ENCODE measurements at places on chromosomes 1 and 21.
A peak's percentile ranks its signal among the peaks of the same experiment; 100 is the strongest.

- H3K27me3 ChIP-seq = no peaks in the 10 kb centered on the region
- H3K4me3 ChIP-seq = no peak overlapping the region
- H3K4me1 ChIP-seq = no peaks in the 10 kb centered on the region
- DNase-seq = no peak
- H3K36me3 ChIP-seq = no peaks in the 10 kb centered on the region
- no peak overlapping the region for H3K27ac ChIP-seq
Observed at GRCh38 chr1:58996341-58997059, 212.7 kb upstream of the JUN start.

GRCh38 chr1:223328566-223328965, 35.4 kb downstream of the SUSD4 start:
- no peaks in the 10 kb centered on the region for H3K36me3 ChIP-seq
- no peak overlapping the region for H3K4me3 ChIP-seq
- no peak overlapping the region for H3K27ac ChIP-seq
- no peak for DNase-seq

- no peak for DNase-seq
- H3K4me3 ChIP-seq = no peak overlapping the region
- H3K27me3 ChIP-seq = no peaks in the 10 kb centered on the region
- H3K27ac ChIP-seq = no peak overlapping the region
- H3K36me3 ChIP-seq = no peaks in the 10 kb centered on the region
Observed at GRCh38 chr1:31980835-31981455, 32.7 kb upstream of the KHDRBS1 start.

- no peak overlapping the region for H3K27ac ChIP-seq
- H3K36me3 ChIP-seq = no peaks in the 10 kb centered on the region
- no peaks in the 10 kb centered on the region for H3K27me3 ChIP-seq
- no peak overlapping the region for H3K4me3 ChIP-seq
- no peaks in the 10 kb centered on the region for H3K4me1 ChIP-seq
- DNase-seq = no peak
Observed at GRCh38 chr1:81197591-81197990, 603.1 kb upstream of the ADGRL2 start.

GRCh38 chr1:89673251-89673650, 40.3 kb downstream of the LRRC8C start:
- no peaks in the 10 kb centered on the region for H3K4me1 ChIP-seq
- H3K36me3 ChIP-seq = no peaks in the 10 kb centered on the region
- H3K27ac ChIP-seq = no peak overlapping the region
- no peaks in the 10 kb centered on the region for H3K27me3 ChIP-seq
- no peak overlapping the region for H3K4me3 ChIP-seq
- no peak for DNase-seq

- H3K36me3 ChIP-seq = no peaks in the 10 kb centered on the region
- no peaks in the 10 kb centered on the region for H3K27me3 ChIP-seq
- H3K27ac ChIP-seq = peak overlapping the region; percentile 9
- H3K4me1 ChIP-seq = peaks cover 5% of the 10 kb centered on the region
- peak overlapping the region; percentile 97 for H3K4me3 ChIP-seq
Observed at GRCh38 chr1:86913399-86913895, 479 bp downstream of the SELENOF start.

DNA sequence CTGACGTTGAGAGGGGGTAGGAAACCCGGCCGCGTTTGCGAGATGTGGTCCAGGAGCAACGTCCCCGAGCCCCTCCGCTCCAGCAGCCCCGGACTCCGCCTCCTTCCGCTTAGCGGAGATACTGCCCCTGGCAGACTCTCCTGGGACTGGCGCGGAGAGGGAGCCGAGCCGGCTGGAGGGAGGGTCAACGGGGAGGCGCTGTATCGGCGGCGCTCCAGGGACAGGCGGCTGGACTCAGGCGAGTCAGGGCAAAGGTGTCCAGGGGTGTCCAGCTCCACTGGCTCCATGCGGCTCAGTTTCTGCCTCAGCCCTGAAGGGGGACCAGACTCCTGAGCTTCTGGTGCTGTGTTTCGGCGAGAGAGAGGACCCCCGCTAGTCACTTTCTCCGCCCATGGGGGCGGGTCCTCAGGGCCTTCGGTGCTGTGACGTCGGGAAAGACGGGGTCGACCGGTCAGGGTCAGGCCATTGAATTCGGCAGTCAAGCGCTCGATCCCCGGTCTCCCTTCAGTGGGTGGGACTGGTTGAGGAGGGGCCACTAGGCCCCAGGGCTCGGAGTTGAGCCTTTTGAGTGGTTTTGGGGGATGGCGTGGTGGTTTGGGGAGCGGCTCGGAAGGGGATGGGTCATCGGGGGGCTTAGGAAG, 2.8 kb upstream of the LIX1L start:
- H3K36me3 ChIP-seq = no peaks in the 10 kb centered on the region
- H3K4me1 ChIP-seq = peaks cover 20% of the 10 kb centered on the region
- peaks cover 8% of the 10 kb centered on the region for H3K27me3 ChIP-seq

DNA sequence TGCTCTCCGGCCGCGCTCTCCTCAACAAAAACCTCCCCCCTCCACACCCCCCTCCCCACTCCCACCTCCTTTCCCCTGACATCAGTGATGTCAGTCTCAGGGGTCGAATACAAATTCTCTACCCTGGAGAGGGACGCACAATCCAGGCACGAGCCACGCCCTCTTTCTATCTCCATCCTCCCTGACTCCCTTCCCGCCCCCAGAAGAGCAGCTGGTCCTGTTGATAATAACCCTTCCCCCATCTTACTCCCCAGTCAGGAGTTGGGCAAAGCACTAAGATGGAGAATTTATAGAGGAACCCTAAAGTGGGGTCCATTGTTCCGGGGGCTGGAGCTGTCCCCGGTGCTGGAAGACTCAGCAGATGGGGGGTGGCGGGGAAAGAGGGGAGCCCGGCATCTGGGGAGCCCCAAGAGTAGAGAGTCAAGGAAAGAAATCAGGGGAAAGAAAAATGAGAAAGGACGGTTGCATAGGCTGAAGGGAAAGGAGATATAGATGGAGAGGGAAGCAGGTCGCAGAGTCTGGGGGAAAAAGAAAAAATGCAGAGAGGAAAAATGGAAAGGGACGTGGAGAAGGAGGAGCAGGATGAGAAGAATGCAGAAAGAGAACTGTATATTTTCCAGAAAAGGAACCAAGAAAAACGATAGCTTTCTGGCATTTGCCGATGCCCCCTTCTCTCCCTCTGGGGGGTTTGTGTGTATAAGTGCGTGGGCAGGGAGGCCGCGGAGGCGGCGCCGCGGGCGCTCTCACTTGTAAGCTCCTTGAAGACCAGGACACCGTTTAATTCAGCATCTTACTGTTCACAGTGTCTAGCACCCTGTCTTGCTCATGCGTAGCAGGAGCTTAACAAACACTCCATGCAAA, at the start of gene CELF3:
Gene CELF3, minus strand, starts transcription at position 33 of the 861 bp plus-strand sequence. CDS start 783 bp downstream, outside the sequence.
- peaks cover 2% of the 10 kb centered on the region for H3K4me1 ChIP-seq
- H3K4me3 ChIP-seq = no peak within 1 kb of the TSS
- DNase-seq = peak; percentile 85
- no peak within 1 kb of the TSS for H3K27ac ChIP-seq

DNA sequence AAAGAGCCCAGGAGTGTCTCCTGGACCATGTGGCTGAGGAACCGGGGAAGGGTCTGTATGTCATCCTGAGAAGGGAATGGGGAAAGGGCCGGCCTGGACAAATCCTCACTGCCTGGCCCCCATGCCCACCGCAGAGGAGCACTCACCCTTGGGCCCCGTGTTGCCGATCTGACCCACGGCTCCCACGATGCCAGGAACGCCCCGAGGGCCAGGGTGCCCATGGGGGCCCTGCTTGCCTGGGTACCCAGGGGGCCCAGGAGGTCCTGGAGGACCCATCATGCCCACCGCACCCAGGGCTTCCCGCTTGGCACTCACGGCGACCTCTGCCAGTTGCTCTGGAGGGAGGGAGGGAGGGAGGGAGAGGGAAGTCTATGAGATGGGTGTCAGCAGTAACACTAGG, 14.6 kb downstream of the COL9A2 start:
- no peaks in the 10 kb centered on the region for H3K4me1 ChIP-seq
- no peak overlapping the region for H3K27ac ChIP-seq
- DNase-seq = no peak
- H3K36me3 ChIP-seq = peaks cover 3% of the 10 kb centered on the region
- no peaks in the 10 kb centered on the region for H3K27me3 ChIP-seq

- no peak overlapping the region for H3K4me3 ChIP-seq
- H3K36me3 ChIP-seq = no peaks in the 10 kb centered on the region
- DNase-seq = no peak
- H3K27me3 ChIP-seq = no peaks in the 10 kb centered on the region
- H3K4me1 ChIP-seq = peaks cover 2% of the 10 kb centered on the region
- H3K27ac ChIP-seq = no peak overlapping the region
Observed at GRCh38 chr1:91768786-91769725, 116.9 kb downstream of the TGFBR3 start.

GRCh38 chr1:200306944-200307754, 102.7 kb downstream of the ZNF281 start:
- DNase-seq = peak; percentile 42
- peaks cover 3% of the 10 kb centered on the region for H3K27me3 ChIP-seq
- H3K27ac ChIP-seq = no peak overlapping the region
- peaks cover 2% of the 10 kb centered on the region for H3K4me1 ChIP-seq
- no peak overlapping the region for H3K4me3 ChIP-seq
- no peaks in the 10 kb centered on the region for H3K36me3 ChIP-seq

- H3K4me3 ChIP-seq = no peak overlapping the region
- no peaks in the 10 kb centered on the region for H3K27me3 ChIP-seq
- DNase-seq = no peak
- H3K36me3 ChIP-seq = no peaks in the 10 kb centered on the region
- H3K27ac ChIP-seq = no peak overlapping the region
- no peaks in the 10 kb centered on the region for H3K4me1 ChIP-seq
Observed at GRCh38 chr1:235657269-235657668, 7.7 kb upstream of the GNG4 start.

DNA sequence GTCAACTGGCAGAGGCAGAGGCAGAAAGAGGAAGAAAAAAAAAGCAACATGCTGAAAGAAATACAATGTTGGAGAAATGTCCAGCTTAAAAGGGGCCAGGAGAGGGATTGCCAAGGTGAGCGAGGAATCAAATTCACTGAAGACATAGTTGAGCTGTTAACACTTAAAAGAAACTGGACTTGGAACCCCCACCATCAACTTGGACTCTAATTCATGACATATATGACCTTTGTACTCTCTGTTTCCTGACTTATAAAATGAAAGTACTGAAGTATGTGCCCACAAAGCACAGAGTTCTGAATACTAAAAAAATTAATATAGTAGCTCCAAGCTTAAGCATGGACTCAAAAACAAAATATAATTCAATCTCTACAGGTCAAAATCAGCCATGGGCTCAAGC, 16.1 kb downstream of the PRR9 start:
- no peak overlapping the region for H3K27ac ChIP-seq
- no peaks in the 10 kb centered on the region for H3K36me3 ChIP-seq
- no peaks in the 10 kb centered on the region for H3K27me3 ChIP-seq
- peaks cover 4% of the 10 kb centered on the region for H3K4me1 ChIP-seq
- no peak for DNase-seq

DNA sequence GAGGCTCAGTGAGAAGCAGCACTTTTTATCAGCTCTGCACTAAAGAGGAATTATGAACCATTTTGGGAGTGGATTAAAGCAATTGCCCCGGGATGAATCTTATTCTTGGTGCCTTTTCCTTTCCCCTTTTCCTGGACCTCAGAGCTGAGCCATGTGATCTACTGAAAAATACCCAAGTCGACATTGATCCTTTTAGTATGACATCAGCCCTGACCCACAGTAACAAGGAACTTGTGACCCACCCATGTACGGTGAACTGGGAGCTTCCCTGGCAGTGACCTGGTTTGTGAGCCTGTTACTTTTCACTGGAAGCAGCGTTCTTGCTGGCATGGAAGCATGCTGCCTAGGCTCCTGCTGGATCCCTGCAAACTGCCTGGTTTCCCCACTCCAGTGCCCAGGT, 15.9 kb downstream of the AJAP1 start:
- no peaks in the 10 kb centered on the region for H3K36me3 ChIP-seq
- H3K4me3 ChIP-seq = no peak overlapping the region
- H3K27ac ChIP-seq = no peak overlapping the region
- no peaks in the 10 kb centered on the region for H3K27me3 ChIP-seq
- no peak for DNase-seq
- H3K4me1 ChIP-seq = no peaks in the 10 kb centered on the region

DNA sequence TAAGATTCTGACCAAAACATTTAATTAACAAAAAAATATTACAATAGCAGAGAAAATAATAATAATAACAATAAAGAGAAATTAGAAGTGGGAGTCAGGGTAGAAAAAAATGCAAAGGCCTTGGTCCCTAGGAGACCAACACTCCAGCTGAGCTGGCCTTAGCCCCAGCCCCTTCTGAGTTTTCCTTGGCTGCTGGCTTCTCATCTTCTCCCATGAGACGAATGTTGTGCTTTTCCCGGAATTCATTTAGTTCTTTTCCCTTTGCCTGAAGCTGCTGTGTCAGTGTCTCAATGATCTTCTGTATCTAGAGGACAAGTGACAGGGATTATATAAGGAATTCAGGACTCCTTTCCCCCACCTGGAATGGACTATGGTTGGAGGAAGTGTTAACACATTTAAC, 2.4 kb downstream of the KLHDC9 start:
- H3K27ac ChIP-seq = no peak overlapping the region
- H3K4me3 ChIP-seq = no peak overlapping the region
- H3K36me3 ChIP-seq = no peaks in the 10 kb centered on the region
- no peaks in the 10 kb centered on the region for H3K27me3 ChIP-seq
- no peak for DNase-seq

GRCh38 chr21:17660452-17660851, 47.8 kb upstream of the BTG3 start:
- DNase-seq = peak; percentile 36
- H3K36me3 ChIP-seq = no peaks in the 10 kb centered on the region
- peaks cover 3% of the 10 kb centered on the region for H3K4me1 ChIP-seq
- no peak overlapping the region for H3K4me3 ChIP-seq
- H3K27me3 ChIP-seq = no peaks in the 10 kb centered on the region

DNA sequence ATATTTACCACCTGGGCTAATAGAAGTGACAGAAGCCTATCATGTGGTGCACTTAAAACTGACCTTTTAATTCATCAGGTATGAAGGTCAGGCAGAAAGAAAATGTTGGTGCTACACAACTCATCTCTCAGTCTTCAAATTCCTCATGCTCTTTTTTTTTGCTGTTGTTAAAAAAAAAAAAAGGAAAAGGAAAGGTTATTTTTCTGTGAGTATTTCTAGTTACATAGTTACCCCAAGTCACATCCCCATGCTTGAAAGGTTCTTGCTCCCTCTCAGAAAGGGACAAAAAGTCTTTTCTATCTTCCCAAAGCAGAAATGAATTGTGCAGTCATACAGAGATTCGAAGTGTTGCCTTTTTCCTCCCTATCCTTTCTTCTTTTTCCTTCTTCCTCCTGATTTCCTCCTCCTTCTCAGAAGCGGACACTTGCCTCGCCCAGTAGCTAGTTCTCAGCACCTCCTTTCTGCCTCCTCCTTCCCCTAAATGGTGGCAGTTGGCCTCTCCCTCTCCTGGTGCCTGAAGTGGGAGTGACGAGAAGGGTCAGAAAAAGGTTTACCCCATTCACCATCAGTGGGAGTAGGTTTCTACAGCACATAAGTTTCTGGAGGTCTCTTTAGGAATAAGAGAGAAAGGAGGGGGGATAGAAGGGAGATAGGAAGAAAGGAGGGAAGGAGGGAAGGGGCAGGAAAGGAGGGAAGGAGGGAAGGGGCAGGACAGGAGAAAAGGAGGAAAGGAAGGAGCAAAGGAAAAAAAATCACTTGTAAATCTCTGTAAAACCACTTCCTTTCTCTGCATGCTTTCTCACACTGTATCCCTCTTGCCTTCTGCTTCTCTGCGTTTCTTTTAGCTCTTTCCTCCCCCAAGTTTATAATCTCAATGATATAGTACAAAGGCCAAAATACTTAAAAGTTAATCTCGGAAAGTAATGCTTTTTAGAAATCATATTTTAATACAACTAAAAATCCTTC, 20.4 kb upstream of the C1orf105 start:
- no peaks in the 10 kb centered on the region for H3K36me3 ChIP-seq
- H3K27ac ChIP-seq = no peak overlapping the region
- H3K27me3 ChIP-seq = no peaks in the 10 kb centered on the region
- H3K4me1 ChIP-seq = no peaks in the 10 kb centered on the region

Measured in mesendoderm (in vitro differentiated cells).